ENCODE measurements at places on chromosomes 7 and 10.

GRCh38 chr7:101216860-101217387 is 457 bp downstream of the PLOD3 start:
- no peak for DNase-seq

GRCh38 chr10:3924344-3924743 is 139.3 kb upstream of the KLF6 start:
- DNase-seq: peak; percentile 99

- DNase-seq: no peak
These were observed 39.9 kb upstream of the PIP4K2A start for GRCh38 chr10:22754296-22754695.

DNA sequence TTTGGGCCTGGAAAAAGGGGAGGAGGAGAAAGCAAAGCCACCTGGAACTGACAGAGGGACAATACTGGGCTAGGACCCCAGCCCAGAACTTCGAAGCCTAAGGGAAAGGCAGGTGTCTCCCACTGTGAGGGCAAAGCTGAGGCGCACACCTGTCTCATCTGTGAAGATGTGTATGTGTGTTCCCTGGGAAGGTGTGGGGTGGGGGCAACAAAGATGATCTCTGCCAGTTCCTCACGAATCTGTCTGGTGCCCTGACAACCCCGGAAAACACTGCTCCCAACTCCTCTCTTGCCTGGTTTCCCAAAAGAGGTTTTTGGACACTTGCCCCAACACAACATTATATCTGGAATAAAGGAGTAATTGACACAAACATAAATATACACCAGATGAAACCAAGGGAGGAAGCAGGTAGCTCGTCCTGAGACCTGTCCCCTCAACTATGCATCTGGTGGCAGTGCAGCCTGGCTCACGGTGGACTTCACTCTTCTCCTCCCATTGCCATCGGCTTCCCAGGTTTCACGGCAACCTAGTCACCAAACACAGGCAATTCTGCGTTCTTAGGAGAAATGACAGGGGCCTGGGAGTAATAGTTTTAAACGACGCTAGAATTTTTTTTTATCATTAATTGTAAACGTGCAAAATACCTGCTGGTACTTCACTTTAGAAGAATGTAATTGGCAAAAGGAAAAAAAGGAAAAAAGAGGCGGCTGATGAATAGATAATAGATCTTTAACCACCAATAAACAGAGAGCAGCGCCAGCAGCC is 1.7 kb upstream of the EMX2 start:
- no peak for DNase-seq
